CD4-positive, alpha-beta T cell treated with Interleukin-17A for 4 hours (primary cell): ENCODE measurements at places on chromosomes 1 and 21.

- DNase-seq, result no peak
Measured at GRCh38 chr21:42155045-42155855, 63.7 kb upstream of the ABCG1 start.

DNA sequence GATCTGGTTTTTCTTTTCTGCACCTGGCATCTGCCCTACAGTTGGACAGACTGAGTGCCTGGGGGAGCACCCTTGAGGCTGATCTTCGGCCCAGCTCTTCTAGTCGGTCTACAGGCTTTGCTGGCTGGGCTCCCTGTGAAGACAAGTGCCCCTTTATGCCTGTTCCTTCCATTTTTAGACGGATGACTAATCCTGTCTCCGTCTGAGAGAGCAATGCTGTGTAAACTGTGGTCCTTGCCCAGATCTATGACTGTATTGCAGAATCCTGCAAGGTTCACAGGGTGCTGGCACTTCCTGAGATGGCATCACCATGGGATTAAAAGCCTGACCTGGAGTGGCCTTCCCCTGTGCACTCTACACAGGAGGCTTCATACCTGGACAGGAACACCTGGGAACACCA lies 47.6 kb upstream of the SAMD13 start:
- DNase-seq, result no peak

- no peak for DNase-seq
Measured at GRCh38 chr1:9753121-9753531, 70.6 kb downstream of the CLSTN1 start.

- peak; percentile 70 for DNase-seq
Measured at GRCh38 chr21:34865400-34866241, 183.5 kb downstream of the RUNX1 start.

DNA sequence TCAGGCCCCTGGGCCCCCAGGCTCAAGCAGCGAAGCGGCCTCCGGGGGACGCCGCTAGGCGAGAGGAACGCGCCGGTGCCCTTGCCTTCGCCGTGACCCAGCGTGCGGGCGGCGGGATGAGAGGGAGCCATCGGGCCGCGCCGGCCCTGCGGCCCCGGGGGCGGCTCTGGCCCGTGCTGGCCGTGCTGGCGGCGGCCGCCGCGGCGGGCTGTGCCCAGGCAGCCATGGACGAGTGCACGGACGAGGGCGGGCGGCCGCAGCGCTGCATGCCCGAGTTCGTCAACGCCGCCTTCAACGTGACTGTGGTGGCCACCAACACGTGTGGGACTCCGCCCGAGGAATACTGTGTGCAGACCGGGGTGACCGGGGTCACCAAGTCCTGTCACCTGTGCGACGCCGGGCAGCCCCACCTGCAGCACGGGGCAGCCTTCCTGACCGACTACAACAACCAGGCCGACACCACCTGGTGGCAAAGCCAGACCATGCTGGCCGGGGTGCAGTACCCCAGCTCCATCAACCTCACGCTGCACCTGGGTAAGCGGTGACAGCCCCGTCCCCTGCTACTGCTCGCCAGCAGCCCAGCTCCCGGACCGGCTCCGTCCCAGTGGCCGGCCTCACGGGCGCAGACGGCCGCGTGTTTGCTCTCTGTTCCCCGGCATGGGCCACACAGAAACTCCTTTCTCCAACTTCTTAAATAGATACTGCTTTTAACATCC lies 539 bp downstream of the LAMC1 start:
- peak; percentile 15 for DNase-seq

GRCh38 chr1:45385302-45385701 lies 45.1 kb upstream of the MUTYH start:
- DNase-seq, result no peak

- DNase-seq, result peak; percentile 85
Measured at GRCh38 chr1:36187800-36188593, 32.0 kb downstream of the MAP7D1 start.

GRCh38 chr1:221602830-221603229 lies 139.1 kb downstream of the DUSP10 start:
- no peak for DNase-seq

DNA sequence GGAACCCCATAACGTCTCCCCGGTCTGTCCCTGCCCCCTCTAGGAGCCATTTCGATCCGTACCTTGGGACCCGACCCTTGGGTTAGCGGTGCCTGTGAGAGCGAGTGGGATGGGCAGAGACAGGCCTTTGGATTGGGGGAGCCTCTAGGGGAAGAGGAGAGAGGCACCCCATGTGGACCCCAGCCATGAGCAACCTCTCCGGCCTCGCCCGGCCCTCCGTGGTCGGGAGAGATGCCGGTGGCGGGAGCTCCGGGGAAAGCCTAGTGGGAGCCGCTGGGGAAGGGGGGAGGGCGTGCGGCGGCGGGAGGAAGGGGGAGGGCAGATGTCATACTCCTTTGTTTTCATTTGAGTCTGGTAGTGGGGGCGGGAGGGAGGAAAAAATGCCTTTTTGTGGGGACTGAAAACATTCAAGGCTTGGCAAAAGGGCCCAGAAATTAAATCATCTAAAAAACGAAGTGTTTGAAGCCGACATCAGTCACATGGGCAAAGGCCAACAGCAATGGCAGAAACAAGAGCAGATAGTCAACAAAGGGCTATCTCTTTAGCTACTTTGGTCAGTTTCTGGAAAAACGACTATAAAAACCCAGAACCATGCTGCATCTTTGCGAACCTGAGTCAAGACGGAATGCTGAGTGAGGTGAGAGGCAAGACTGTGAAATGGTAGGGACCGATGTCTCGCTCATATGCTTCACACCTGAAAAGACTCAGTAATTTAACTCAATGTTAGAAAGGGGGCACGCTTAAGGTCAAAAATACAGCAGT lies 758 bp downstream of the PTBP2 start:
- DNase-seq, result peak; percentile 62

DNA sequence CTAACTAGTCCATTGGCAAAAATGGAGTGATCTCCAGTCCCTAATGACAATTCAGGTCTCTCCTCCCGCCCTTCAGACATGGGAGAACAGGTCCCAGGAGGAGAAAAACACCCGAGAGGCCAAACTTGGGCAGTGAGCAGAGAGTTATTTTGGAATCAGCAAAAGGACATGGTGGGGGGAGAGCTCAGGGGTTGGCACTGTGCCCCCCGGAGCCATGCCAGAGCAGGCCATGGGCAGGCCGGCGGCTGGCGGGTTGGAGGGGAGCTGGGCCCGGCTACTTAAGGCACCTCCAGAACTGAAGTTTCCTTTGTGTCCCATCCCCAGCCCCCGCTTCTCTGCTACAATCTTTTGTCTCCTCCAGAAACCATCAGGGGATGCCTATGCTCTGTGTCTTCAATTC lies 7.1 kb downstream of the LGR6 start:
- DNase-seq, result no peak

DNA sequence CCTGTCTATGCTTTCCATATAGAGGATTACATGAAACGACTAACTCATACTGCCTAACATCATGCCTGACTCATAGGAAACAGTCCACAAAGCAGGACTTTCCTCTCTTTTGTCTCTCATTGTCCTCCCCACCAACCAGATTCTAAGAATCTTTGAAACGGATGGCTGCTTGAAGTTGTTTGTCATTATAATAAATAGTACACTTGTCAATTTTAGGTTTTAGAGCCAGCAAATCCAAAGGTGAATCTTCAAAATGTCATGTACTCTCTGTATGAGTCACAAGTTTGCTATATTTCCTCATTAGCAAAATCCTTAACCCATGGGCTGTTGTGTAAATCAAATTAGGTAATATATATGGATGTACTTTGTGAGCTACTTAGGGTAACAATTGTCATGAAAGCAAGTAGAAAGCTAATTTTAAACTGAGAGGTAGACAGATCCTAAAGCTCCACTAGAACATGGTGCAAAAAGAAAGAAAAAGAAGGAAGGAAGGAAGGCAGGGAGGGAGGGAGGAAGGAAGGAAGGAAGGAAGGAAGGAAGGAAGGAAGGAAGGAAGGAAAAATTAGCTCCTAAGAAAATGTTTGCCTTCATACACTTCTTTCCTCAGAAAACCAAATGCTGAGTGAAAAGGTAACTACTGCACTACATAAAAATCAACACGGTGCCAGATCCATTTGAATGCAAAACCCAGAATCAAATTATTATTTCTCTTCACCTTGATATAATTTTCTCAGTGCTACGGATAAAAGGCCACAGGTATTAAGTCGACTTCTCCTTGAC lies 129.5 kb upstream of the PRMT6 start:
- no peak for DNase-seq

DNA sequence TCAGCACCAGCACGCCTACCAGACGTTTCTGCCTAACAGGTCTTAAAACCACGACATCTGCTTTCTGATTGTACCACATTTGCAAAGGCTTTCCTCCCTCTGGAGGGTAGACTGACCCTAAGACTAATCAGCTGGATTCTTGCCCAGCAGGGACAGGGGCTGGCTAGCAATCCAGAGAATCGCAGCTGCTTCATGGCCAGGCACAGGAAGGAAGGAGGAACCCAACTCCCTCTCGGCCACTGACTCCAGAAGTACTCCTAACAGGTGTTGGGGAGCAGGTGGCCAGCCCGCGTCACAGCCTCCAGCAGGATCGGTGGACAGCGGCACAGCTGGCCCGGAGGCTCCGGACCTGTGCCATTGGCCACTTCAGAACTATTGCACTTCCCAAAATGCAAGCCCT lies 180.8 kb downstream of the NPHP4 start:
- DNase-seq, result no peak

DNA sequence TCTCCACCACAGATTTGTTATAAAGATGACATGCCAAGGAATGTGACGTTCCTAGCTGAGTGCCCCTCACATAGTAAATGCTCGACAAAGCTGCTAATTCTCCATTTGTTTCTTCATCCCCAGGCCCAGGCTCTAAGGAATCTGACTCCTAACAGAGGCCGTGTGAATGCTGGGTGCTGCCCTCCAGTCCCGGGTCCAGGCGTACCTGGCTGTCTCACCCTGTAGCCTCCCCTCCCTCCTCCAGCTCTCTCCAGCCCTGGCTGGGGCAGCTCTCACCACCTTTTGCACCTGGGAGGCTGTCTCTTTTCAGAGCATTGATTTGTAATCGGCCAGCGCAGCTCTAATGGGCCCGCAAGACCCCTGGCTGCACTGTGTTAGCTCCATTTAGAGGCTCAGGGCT lies 11.2 kb upstream of the KLHDC7A start:
- no peak for DNase-seq

DNA sequence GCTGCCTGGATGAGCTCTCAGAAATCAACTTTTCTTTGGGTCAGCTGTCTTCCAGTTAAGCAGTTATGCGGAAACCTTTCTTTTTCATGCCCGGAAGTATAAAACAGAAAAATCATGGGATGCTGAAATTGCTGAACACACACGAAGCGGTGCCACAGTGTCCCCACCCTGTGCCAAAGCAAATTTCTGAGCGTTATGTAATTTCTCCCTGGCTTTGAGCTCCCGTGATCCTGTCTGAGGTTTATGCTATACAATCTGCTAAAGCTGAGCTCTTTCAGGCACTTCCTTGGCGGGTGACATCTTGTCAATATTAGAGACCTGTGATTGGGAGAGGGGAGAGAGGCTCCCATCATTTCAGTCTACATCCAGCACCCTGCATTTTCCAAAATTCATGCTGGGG lies 201.7 kb downstream of the ROR1 start:
- DNase-seq, result no peak

DNA sequence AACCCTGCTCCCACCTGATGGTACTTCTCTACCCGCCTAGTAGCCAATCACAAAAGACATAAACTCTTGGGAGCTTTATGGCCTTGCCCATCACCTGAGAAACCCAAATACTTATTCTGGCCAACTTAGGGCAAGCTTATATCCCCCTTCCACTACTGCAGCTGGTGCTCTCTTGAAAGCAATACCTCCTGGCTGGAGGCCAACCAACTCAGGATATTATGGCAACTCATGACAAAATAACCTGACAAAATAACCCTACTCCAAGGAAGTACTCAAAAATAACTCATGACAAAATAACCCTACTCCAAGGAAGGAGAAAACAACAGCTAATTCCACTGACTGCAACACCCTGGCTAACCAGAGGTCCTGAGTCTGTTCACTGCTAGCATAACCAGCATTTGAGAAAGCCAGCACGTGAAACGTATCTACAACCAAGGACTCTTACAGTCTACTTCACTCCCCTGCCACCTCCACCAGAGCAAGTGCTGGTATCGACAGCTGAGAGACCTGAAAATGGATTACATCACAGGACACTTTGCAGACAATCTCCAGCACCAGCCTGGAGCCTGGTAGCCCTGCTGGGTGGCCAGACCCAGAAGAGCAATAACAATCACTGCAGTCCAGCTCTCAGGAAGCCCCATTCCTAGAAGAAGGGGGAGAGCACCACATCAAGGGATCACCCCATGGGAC lies 179.9 kb downstream of the COL24A1 start:
- DNase-seq, result no peak

GRCh38 chr21:27678511-27678910 lies 711.6 kb upstream of the ADAMTS5 start:
- no peak for DNase-seq

DNA sequence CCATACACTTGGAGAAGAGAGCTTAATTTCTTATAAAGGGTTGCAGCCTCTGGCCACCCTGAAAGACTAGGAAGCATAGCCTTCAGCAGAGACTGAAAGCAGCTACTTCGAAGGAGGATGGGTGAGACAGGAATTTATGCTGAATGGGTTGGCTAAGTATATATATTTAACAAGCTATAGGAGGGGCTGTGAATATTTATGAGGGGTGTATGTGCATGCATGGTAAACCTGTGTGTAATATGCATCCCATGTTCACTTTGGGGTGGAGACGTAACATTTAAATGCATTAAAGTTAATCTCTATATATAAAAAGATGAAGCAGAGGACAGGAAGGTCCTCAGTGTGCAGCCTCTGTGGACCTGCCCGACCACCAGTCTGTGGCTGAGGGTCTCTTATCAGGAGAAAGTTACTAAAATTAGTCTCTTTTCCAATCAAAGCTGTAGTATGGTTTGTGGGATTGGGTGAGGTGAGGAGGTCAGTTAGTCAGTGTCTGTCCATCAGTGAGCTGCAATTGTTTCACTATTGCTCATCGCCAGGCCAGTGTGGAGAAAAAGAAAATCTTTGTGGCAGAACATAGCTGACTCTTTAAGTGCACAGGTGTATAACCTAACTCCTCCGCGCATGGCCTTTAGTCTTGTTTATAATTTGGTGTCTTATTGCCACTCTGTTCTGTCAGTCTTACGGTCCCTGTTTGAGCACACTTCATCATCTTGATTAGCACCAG lies 35.4 kb upstream of the DSCAM start:
- no peak for DNase-seq

- no peak for DNase-seq
Measured at GRCh38 chr1:10225573-10225972, 15.2 kb downstream of the KIF1B start.

- no peak for DNase-seq
Measured at GRCh38 chr1:108533351-108534083, 26.4 kb upstream of the EEIG2 start.

DNA sequence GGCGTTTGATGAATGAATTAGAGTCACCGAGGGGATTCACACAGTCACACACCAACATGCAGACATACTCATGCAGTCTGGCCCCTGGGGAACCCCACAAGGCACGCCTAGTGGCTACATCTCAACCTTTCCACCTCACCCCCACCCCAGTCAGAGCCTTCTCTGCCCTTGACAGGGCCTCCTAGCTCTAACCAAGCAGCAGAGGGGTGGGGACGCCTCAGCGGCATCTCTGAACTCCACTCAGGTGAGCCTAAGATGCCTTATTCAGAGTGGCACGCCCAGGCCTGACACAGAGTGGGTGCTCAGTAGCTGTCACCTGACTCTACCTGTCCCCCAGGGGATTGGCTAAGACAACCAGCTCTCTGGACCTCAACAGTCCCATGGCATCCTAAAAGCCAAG lies 3.7 kb upstream of the SDC3 start:
- DNase-seq, result no peak

GRCh38 chr1:201008666-201009360 lies 14.7 kb downstream of the KIF21B start:
- no peak for DNase-seq
